GM12878 (cell line): ENCODE measurements at places on chromosomes 5 and 9. TPM values are rescaled to one million over a fixed set of nuclear protein-coding genes. Genes with fewer than 3 reads are reported as not detected.

DNA sequence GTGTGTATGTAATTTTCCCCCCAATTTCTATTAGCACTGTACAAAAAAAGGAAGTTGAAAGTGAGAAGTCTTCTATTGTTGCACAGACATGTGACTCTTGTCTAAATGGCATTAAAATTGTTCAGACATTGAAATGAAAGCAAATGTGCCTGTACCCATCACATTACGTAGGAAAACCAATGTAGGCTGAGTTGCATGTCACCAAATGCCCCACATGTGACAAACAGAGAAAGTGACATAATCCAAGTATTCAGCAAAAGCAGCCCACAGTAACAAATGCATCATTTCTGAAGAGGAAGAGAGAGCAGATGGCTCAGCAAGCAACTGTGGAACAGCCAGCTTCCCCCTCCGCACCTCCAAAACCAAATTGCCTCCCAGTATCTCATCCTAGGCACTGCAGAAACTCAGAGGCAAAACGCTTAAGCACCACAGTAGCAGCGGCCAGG, 161.5 kb upstream of the NR4A3 start:
- no peaks in the 10 kb centered on the region for H3K36me3 ChIP-seq
- H3K4me3 ChIP-seq, result no peak overlapping the region
- H3K4me1 ChIP-seq, result peaks cover 14% of the 10 kb centered on the region

DNA sequence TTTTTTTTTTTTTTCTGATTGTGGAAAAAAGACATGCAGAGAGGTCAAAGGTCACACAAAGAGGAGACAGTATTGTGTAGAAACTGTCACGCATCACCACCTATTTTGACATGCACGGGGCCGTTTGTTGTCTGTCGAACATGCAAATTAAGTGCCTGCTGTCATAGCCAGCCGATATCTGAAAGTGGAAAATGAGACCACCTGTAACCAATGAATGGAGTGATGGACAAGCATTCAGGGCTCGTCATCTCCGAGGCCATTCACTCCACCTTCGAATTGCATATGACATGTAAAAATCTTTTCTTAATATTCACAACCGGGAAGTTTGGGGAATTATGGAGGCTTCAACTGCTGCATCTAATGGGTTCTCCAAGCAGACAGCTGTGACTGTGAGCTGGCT, 512.2 kb upstream of the ADAMTS16 start:
- H3K4me1 ChIP-seq, result no peaks in the 10 kb centered on the region
- no peaks in the 10 kb centered on the region for H3K36me3 ChIP-seq
- no peak overlapping the region for H3K4me3 ChIP-seq

DNA sequence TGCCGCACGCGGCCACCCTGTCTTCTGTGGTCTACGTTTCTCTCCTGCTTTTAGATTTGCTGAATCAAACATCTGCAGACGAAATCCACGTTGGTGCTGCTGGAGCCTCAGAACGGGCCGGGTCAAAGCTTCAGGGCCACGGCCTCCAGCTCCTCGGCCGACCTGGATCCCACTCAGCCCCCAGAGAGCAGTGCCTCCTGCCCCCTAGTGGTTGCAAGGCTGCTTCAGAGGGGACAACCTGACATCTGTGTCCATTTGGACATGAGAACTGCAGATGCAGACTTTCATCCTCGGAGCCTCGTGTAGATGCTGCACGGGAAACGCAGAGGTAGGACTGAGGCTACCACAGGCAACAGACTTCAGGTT, 23.0 kb upstream of the SLC6A3 start:
- no peak overlapping the region for H3K27ac ChIP-seq
- H3K27me3 ChIP-seq, result no peaks in the 10 kb centered on the region
- H3K4me1 ChIP-seq, result no peaks in the 10 kb centered on the region
- no peak overlapping the region for H3K4me3 ChIP-seq

DNA sequence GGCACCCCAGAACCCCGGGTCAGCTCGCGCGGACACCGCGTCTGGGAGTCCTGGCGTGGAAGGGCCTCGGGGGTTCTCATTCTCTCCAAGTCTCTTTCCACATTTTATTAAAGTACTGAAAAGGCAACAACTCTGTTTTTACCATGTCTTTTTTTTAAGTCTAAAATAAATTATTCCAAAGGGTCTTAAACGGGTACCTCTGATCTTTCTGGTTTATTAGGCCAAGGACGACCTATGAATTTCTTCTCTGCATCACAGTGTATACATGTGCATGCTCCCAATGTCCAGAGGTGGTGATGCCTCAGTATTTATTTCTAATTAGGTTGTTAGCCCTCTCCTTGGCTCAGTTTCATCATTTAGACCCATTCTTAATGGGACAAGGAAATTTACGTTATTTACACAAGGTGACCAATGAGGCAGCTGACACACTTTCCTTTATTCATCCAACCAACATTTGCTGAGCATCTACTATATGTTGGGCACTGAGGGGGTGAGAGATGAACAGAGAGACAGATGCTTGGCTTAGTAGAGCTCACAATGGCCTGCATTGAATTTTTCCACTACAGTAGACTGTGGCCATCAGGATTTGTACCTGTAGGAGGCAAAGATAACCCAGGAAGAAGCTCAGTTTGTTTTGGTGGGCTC, 7.6 kb upstream of the OTP start:
- DNase-seq, result no peak
- H3K4me3 ChIP-seq, result no peak overlapping the region
- no peaks in the 10 kb centered on the region for H3K4me1 ChIP-seq
- H3K27ac ChIP-seq, result no peak overlapping the region
- H3K27me3 ChIP-seq, result peaks cover 19% of the 10 kb centered on the region

GRCh38 chr5:171667341-171668096, 118.1 kb upstream of the SMIM23 start:
- no peak overlapping the region for H3K4me3 ChIP-seq
- H3K27me3 ChIP-seq, result no peaks in the 10 kb centered on the region; the same call in 1 of the 2 replicates
- no peaks in the 10 kb centered on the region for H3K36me3 ChIP-seq
- no peak for DNase-seq
- no peaks in the 10 kb centered on the region for H3K4me1 ChIP-seq
- H3K27ac ChIP-seq, result no peak overlapping the region

- peaks cover 35% of the 10 kb centered on the region for H3K4me1 ChIP-seq
- DNase-seq, result no peak
- H3K27me3 ChIP-seq, result no peaks in the 10 kb centered on the region
- no peak overlapping the region for H3K4me3 ChIP-seq
- H3K36me3 ChIP-seq, result peaks cover 2% of the 10 kb centered on the region
- H3K27ac ChIP-seq, result no peak overlapping the region
These were observed 14.8 kb downstream of the EEIG1 start for GRCh38 chr9:127965953-127966352.

DNA sequence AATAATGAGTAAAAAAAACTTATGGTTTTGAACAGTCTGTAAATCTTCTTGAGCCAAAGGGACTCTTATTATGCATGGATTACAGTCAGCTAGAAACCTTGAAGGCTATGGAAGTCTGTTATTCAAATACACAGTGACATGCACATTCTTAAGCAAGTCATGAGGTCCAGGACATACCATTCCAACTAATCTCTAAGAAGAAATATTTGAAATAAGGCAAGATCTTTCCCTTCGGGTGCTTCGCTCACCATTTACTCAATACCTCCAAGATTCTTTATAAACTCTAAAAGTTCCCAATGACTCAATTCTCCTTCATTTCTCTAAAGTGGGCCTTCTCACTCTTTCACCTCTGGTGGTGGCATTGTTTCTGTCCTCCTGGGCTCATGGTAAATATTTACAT, 811.0 kb downstream of the NR2F1-AS1 start:
- DNase-seq, result no peak
- no peaks in the 10 kb centered on the region for H3K4me1 ChIP-seq
- H3K4me3 ChIP-seq, result no peak overlapping the region
- no peaks in the 10 kb centered on the region for H3K36me3 ChIP-seq
- H3K27me3 ChIP-seq, result no peaks in the 10 kb centered on the region

DNA sequence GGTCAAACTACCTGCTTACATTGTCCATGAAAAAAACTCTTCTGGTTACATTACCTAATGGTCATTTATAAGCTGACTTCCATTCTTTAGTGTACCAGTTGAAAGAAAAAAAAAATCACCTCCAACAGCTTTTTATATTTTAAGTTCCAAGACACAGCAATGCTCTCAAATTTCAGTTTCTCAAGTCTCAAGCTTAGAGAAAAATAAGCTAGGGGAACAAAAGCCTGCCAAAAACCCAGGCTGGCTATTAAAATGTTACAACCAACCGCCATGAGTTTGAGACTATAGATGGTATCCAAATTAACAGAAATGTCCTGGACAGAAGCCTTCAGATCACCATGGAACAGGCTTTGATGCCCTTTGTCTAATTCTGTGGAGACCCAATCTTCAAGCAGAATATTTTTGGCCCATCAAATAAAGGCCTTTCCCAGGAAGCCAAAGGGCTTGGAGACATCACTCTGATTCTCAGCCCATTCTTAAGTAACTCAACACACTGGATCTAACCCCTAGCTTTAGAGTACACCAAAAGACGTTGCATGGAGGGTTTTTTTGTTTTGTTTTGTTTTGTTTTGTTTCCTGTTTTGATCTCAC, 343.7 kb downstream of the GLIS3 start:
- H3K27me3 ChIP-seq, result no peaks in the 10 kb centered on the region
- DNase-seq, result no peak
- H3K36me3 ChIP-seq, result no peaks in the 10 kb centered on the region
- H3K27ac ChIP-seq, result no peak overlapping the region

- H3K36me3 ChIP-seq, result no peaks in the 10 kb centered on the region
- no peak for DNase-seq
- no peak overlapping the region for H3K4me3 ChIP-seq
- no peaks in the 10 kb centered on the region for H3K27me3 ChIP-seq
These were observed 1184.8 kb downstream of the DTWD2 start for GRCh38 chr5:117803533-117803932.

DNA sequence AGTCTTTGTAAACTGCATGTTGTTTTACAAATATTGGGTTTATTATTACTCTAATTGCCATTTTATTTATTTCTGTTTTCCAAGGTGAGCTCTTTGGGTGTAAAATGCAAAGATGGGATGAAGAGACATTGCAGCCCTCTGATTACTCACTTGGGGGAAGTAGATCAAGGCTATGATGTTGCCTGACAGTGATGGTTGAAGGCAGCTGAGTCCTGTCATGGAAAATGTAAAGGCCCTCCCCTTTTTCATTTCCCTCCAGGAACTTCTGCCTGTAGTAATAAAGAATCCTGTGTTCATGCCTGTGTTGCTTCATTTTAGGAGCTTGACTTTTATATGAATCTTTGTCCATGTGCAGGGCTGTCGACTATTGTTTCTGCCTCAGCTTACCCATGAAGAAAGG, 605.4 kb upstream of the CLINT1 start:
- H3K27me3 ChIP-seq, result no peaks in the 10 kb centered on the region
- H3K4me1 ChIP-seq, result no peaks in the 10 kb centered on the region
- DNase-seq, result no peak
- H3K36me3 ChIP-seq, result no peaks in the 10 kb centered on the region

GRCh38 chr5:142998316-142999020, 228.3 kb downstream of the ARHGAP26 start:
- peaks cover 32% of the 10 kb centered on the region for H3K4me1 ChIP-seq
- peak; percentile 62 for DNase-seq
- H3K4me3 ChIP-seq, result no peak overlapping the region
- peak overlapping the region; percentile 53 for H3K27ac ChIP-seq

DNA sequence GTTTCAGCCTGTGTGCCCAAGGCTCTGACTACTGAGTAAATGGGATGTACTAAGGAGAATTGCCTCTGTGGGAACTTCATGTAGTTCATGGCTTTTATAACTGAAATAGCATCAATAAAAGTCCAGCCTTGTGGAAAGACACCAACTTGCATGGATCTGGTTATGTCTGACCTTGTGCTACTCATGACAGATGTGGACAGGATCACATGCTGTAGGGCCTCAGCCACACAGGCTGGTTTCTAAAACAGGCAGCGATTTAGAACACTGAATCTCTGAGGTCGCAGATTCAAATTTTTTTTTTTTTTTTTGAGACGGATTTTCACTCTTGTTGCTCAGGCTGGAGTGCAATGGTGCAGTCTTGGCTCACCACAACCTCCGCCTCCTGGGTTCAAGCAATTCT, 66.5 kb upstream of the SPIN1 start:
- H3K27ac ChIP-seq, result no peak overlapping the region
- no peaks in the 10 kb centered on the region for H3K27me3 ChIP-seq
- no peak for DNase-seq
- H3K4me1 ChIP-seq, result no peaks in the 10 kb centered on the region
- no peak overlapping the region for H3K4me3 ChIP-seq
- H3K36me3 ChIP-seq, result no peaks in the 10 kb centered on the region

GRCh38 chr9:137077010-137077747, at the start of gene UAP1L1:
TSS of gene UAP1L1 (plus strand) at chr9:137077517. CDS start at chr9:137077533, 16 bp downstream.
- H3K27ac ChIP-seq, result peak within 1 kb of the TSS; percentile 57
- no peaks in the 10 kb centered on the region for H3K27me3 ChIP-seq
- peaks cover 5% of the 10 kb centered on the region for H3K36me3 ChIP-seq
- peak within 1 kb of the TSS; percentile 80 for H3K4me3 ChIP-seq
- H3K4me1 ChIP-seq, result peaks cover 18% of the 10 kb centered on the region

- no peaks in the 10 kb centered on the region; the same call in 1 of the 2 replicates for H3K27me3 ChIP-seq
- H3K4me1 ChIP-seq, result no peaks in the 10 kb centered on the region
- H3K36me3 ChIP-seq, result no peaks in the 10 kb centered on the region
- H3K4me3 ChIP-seq, result no peak overlapping the region
- H3K27ac ChIP-seq, result no peak overlapping the region
- no peak for DNase-seq
These were observed 138.5 kb downstream of the DCP2 start for GRCh38 chr5:113115061-113115460.

GRCh38 chr9:98236901-98237487, 18.5 kb downstream of the TBC1D2 start:
- H3K36me3 ChIP-seq, result no peaks in the 10 kb centered on the region
- no peaks in the 10 kb centered on the region for H3K4me1 ChIP-seq
- no peaks in the 10 kb centered on the region for H3K27me3 ChIP-seq
- no peak overlapping the region for H3K4me3 ChIP-seq

DNA sequence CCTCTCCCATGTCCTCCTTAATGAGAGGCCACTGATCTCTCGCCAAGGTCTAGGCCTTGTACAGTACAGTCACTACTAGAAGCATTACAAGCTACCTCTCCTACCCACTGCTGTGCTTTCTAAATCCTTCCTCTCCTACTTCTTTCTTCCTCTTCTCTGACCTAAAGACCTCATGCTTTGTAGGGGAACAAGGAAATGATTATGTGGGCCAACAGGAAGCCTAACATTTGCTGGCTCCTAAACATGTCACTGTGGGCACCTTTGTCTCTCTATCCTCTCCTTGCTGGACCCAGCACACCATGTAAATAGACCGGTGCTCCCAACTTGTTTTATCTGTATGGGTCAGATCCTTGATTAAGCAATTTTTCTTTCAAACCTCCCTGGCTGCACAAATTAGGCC, 16.7 kb downstream of the SLC28A3 start:
- no peak for DNase-seq
- H3K27me3 ChIP-seq, result no peaks in the 10 kb centered on the region
- no peak overlapping the region for H3K27ac ChIP-seq
- no peak overlapping the region for H3K4me3 ChIP-seq

GRCh38 chr5:33854733-33855151, 37.0 kb downstream of the ADAMTS12 start:
- peak overlapping the region; percentile 40 for H3K27ac ChIP-seq
- no peak overlapping the region for H3K4me3 ChIP-seq
- no peak for DNase-seq

- DNase-seq, result no peak
- H3K4me3 ChIP-seq, result no peak overlapping the region
- no peak overlapping the region for H3K27ac ChIP-seq
- no peaks in the 10 kb centered on the region for H3K27me3 ChIP-seq
- H3K36me3 ChIP-seq, result no peaks in the 10 kb centered on the region
- no peaks in the 10 kb centered on the region for H3K4me1 ChIP-seq
These were observed 47.9 kb upstream of the MYOT start for GRCh38 chr5:137819766-137820165.

Gene HRCT1
- total RNA-seq, result not detected in 2 replicates

Gene KCNV2
- 0.11 TPM in 1 of 2 replicates, not detected in the other for total RNA-seq

Gene PPIP5K2
- 66.1 and 66.5 TPM in 2 replicates for total RNA-seq

Gene PCDHGB1
- total RNA-seq, result 0.16 and 0.21 TPM in 2 replicates

Gene C9orf153
- total RNA-seq, result 0.18 TPM in 1 of 2 replicates, not detected in the other

Gene WDR41
- 67.5 and 74.0 TPM in 2 replicates for total RNA-seq

Gene FAM78A
- 25.1 and 25.4 TPM in 2 replicates for total RNA-seq

Gene PROB1
- total RNA-seq, result 6.0 and 6.5 TPM in 2 replicates

Gene SNAPC4
- total RNA-seq, result 16.4 and 19.8 TPM in 2 replicates

Gene CTXN3
- not detected in 2 replicates for total RNA-seq

Gene PTPN3
- 0.24 and 0.26 TPM in 2 replicates for total RNA-seq

Gene PCDHB12
- not detected in 2 replicates for total RNA-seq

Gene CBY3
- total RNA-seq, result not detected in 2 replicates
